ENCODE measurements at places on chromosomes 11 and 22.

DNA sequence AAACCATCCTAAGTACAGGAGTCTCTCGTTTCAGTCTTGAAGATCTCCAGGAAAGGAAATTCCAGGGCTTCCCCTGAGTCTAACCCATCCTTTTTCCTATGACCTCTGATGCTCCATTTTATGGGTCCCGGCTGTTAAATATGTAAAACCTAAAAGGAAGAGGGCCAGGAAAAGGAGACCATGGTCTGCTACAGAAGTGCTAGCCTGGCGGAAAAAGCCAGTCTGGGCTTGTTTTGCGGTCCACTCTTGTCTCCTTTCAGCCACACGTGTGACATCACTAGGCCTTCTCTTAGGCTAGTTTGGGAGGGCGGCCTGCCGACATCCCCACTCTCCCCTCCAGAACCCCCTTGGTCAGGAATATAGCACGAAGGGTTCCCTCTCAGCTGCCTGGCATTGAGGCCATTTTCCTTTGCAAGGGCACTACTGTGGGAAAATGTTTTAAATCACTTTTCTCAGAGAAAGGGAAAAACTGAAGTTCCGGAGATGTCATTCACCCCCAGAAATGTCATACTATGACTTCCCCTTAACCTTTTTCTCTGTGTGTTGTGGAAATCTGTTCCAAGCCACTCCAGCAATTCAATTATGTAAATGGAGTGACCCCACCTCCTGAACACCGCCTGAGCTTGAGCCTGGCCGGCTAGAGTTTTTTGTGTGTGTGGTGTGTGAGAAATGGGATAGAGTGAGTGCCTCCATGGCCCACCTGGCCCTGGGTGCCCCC lies 86.9 kb downstream of the UBASH3B start:
- no peak for DNase-seq

- no peak for DNase-seq
These were observed 11.3 kb upstream of the SLC37A4 start for GRCh38 chr11:119041821-119042514.

DNA sequence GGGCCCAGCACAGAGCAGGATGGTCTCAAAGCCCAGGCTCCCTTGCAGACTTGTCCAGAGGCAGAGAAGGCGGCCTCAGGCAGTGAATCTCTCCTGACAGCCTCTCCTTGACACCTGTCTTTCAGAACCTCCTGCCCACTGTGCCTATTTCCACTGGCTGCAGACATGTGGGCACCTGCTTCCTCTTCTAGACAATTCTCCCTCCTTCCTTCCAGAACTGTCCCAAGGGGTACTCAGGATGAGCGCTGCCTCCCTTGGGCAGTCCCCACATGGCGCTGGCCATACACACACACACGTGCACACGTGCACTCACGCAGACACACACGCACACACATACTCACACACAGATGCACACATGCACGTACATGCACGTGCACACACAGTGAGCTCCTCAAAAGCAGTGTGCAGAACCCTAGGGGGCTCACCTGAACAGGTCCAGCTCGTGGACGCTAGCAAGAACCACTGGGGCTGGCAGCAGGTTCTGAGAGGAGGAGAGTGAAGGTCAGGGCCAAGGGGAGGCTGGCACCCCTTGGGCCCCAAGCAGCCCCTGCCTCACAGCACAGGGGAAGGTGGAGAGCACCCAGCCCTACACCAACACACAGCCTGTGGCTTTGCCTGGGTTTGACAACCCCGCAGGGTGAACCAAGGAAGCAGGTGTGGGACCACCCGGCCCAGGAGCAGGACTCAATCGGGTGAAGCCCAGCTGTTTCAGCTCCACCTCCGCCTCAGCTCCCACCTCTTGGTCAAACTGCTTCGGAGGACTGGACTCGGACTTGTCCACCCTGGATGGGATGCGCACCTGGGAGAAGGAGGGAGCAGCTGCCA lies 8.1 kb upstream of the PLXNB2 start:
- no peak for DNase-seq

DNA sequence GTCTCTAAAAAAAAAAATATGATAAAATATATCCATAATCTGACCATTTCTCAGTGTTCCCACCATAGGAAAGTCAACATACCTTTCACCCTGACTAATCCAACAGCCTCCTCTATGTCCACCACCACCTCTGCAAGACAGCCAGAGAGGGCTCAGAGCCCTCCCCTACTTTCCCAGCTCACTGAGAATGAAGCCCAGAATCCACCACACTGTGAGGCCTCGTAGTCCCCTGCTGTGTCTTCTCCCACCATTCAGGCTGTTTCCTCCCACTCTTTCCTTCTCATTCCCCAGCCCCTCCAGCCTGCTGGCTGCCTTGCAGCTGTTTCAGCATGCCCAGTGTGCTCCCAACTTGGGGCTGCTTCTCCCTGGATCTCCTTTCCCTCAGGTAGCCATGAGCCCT lies 27.0 kb downstream of the SGSM3 start:
- DNase-seq, result no peak

DNA sequence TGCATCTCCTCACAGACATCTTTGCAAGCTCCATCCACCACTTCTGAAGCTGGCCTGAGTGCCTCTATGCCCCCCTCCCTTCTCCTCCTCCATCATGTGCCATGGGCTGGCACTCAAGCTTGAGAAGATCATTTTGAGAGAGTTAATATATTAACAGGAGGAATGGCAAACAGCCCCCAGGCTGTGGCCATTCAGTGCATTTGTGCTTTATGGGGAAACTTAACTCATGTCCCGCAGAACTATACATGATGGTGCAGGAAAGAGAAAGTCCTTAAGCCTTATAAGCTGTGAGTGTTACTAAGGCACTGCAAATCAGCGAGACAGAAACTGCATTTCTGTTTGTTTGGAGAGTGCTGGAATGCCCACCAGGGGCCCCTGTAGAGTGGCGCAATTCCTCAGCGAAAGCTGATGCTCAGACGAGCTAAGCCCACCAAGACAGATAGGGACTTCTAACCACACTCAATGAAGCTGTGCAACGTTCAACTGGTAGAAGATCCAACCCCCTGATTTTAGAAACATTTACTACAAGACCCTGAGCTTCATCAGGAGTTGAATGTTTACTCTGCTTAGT lies 26.8 kb upstream of the PHLDA2 start:
- DNase-seq, result no peak

DNA sequence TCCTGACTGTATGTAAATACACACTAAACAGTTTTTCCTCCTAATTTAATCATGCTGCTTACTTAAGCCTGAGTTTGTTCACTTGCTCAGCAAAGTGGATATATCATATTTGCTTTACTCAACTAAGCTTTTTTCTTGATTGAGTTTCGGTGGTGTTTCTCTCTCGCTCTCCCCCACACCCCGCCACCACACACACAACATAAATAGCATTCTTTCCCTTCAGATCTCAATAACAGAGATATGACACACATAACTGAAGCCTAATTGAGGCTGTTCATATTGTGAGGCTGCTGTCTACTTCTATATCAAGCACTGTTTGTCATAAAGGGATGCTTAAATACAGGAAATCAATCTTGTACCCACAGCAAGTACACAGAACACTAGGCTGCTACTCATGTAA lies 364.9 kb downstream of the FAT3 start:
- DNase-seq, result no peak

DNA sequence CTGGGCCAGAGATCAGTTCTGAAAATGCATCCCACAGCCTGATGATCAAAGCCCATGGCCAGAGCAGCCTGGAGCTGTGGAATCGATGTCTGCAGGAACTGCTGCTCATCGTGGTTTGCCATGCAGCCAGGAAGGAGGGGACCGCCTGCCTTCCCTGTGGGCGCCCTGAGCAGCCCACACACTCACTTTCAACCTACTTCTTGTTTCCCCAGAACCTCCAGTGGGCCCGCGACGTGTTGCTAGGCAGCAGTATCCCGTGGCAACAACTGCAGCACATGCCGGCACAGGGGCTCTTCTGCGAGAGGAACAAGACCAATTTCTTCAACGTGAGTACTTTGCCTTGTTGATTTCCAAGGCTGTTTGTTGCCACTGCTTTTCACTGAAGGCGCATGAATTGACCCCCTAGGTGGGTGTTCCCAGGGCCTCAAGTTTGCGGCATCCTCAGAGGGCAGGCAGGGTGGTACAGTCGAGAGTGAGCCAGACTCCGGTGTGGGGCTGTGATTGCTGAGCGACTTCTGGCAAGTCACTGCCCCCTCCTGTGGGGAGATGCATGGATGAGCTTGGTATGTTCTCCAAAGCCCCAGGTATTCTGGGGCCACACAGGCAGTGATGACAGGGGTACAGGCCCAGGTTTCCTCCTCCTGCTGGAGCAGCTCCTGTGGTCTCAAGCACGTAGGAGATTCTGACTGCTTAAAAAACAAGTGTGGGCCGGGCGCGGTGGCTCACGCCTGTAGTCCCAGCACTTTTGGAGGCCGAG lies 47.0 kb upstream of the SUSD2 start:
- DNase-seq, result no peak

DNA sequence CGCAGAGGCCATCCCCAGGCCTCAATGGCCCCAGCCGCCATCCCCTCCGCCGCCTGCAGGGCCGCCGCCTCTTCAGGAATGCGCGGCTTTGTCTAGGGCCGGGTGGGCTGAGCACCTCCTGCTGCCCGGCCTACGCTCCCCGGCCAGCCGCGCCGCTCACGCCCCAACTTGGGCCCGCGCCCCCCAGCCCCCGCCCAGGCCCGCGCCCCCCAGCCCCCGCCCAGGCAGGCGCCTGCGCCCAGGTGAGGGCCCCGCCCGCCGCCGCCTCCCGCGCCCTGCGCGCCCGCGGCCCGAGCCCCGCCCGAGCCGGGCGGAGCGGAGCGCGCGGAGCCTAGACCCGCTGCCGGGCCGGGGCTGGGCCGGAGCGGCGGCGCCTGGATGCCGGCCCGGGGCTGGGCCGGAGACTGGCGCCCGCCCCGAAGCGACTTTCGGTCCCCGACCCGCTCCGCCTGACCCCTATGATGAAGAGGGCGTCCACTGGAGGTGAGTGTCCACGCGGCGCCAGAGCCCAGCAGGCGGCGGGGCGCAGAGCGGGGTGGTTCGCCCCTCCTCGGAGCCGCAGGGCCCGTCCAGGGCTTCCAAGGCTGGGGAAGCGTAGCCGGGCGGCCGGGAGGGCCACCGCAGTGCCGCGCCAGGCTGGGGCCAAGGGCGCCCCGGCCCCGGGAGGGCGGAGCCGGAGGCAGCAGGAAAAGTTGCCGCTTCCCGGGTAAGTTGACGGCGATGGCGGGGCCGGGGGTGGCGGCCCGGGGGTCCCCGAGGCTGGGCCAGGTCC lies 34.3 kb upstream of the PRODH start:
- DNase-seq, result no peak

- DNase-seq, result no peak
These were observed 19.6 kb upstream of the EIF3D start for GRCh38 chr22:36548606-36549005.

DNA sequence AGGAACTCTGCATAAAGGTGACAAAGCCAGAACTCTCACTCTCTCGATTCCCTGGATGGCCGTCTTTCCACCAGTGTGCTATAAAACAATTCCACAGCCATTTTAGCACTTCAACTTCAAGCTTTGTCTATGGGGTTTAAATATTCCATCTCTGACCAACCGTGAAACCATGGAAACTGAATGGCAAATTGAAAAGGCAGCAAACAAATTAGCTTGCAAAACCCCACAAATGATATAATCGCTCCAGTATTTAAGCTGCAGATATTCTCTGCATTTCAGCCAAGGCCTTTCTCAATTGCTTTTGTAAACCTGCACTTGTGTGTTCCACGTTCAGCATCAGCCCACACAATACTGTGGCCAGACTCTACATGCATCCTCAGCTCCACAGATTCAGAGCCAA lies 131.7 kb upstream of the ISX start:
- no peak for DNase-seq

DNA sequence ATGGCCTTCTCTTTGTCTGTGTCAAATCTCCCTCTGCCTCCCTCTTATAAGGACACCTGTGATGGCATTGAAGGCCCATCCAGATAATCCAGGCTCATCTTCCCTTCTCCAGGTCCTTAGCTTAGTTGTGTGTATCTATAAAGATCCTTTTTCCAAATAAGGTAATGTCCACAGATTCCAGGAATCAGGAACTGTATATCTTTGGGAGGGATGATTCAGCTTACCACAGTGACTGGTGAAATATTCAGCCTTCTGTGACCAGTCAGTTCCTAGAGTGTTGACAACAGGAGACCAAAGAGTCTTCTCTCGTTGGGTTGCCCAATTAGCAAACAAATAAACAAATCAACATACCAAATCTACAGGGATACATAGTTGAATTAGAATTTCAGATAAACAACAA lies 175.8 kb downstream of the MPPED1 start:
- DNase-seq, result no peak

GRCh38 chr11:113043698-113044097 lies 82.5 kb downstream of the NCAM1 start:
- DNase-seq, result no peak

DNA sequence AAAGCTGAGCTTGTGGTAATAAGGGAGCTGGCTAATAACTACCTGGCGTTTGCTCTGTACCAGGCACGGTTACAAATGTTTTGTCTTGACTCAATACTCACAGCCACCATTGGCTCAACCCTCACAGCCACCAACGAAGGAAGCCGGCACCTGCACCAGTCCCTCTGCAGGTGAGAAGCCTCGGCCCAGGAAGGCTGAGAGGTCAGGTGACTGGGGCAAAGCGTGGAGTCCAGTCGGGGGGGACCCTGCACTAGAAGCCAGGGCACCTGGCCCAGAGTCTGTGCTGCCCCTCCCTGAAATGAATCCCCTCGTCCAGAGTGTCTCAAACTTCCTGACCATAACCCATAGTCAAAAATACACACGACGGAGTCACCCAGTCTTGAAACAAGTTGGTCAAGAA lies 90.1 kb downstream of the PHF21B start:
- DNase-seq, result no peak

GRCh38 chr11:40273192-40273732 lies 1186.2 kb downstream of the LRRC4C start:
- DNase-seq, result no peak

GRCh38 chr11:79441461-79441875 lies 638 bp upstream of the TENM4 start:
- no peak for DNase-seq
